Dermis blood vessel endothelial cell (primary cell): ENCODE measurements at places on chromosomes 4 and X. TPM values are rescaled to one million over a fixed set of nuclear protein-coding genes. Genes with fewer than 3 reads are reported as not detected.

- no peak for DNase-seq
Measured at GRCh38 chr4:80085081-80085480, 12.1 kb upstream of the ANTXR2 start.

GRCh38 chr4:11564021-11564420 lies 135.3 kb upstream of the HS3ST1 start:
- no peak for DNase-seq

- DNase-seq = peak; percentile 19
Measured at GRCh38 chr4:118033148-118034052, 886 bp upstream of the NDST3 start.

DNA sequence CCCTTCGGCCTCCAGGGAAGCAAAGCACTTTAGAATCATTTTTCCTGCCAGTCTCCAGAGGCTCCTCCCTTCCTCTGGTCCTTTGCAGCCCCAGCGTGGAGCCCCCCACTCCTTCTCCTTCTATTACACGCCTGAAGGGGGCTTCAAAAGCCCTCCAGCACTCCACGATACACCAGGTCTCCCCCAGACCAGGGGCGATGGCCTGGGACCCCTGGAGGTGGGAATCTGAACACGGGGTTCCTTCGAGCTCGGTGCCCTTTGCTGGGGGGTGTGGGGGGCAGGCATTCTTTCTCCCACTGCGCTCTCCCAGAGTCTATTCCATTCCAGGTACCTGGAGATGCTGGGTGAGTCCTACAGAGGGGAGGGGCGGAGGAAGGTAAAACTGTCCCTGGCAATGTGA lies 97.6 kb downstream of the HMX1 start:
- DNase-seq = no peak

DNA sequence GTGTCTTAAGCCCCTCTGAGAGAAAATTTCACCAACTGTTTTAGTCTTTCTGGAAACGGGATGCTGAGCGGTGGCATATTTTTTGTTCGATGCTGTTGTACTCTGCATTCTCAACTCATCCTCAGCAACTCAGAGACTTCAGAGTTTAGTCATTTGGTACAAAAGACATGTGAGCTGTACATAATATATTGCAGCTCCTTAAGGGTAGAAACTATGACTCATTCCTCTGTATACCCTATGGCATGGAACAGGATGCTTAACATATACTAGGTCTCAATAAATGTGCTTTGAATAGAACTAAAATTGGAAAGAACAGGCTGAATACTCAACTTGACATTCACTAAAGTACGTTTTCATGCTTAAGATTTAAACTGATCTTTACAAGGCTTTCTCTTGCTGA lies 130.5 kb upstream of the SLITRK2 start:
- no peak for DNase-seq

DNA sequence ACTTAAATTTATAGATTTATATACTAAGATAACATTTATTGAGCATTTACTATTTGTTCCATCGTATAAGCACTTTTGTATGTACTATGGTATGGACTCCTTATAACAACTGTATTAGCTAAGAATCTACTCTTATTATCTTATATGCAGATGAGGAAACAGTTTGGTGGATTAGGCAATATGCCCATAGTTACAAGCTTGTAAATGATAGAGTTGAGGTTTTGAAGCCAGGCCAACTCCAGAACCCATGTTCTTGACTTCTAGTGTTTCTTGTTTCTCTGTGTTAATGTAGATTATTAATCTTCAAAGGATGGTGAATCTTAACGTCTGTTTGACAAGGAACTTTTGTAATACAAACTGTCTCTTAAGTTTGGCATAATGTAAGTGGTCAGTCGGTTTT lies 71.3 kb downstream of the STIM2 start:
- DNase-seq = no peak

- no peak for DNase-seq
Measured at GRCh38 chr4:16807355-16807754, 91.1 kb downstream of the LDB2 start.

GRCh38 chrX:78387364-78387763 lies 60.0 kb upstream of the CYSLTR1 start:
- DNase-seq = no peak

DNA sequence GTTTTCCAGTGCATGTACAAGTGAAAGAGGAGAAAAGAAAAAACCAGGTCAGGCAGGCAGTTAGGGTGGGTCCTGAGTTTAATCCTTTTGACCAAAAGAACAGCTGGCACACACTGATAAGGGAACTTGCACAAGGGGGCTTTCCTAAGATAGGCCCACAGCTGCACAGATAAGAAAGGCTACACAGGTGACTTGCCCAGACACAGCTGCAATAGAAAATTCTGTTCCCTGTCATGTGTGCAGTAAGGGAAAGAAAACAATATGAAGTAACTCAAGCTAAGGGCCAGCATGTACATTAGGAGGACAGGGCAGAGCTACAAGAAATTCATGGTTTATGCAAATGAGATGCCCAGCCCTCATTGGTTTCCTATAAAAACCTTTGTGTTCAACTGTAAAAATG lies 32.9 kb downstream of the LUZP4 start:
- no peak for DNase-seq

DNA sequence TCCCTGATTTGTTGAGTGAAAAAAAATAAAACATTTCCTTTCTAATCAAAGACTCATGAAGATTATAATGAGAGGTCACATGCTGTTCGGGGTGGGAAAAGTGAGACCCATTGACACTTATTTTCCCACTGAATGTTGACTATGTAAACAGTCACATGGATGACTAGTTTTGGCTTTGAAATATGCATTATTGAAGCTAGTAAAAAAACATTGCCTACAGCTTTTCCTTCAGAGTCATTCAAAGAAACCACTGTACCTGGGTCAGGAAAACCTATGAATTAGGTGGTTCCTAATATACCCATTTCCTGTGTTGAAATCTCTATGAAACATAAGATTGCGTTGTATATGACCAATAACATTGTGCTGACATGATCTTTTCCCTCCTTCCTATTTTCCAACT lies 251.2 kb downstream of the CFAP299 start:
- DNase-seq = no peak

The TLR1 gene
- 3.1 and 6.9 TPM in 2 replicates for total RNA-seq

The AFM gene
- total RNA-seq = not detected in 2 replicates

The FAM199X gene
- total RNA-seq = 27.4 and 32.7 TPM in 2 replicates

The SSX3 gene
- total RNA-seq = not detected in 2 replicates

The PABPC1L2B gene
- total RNA-seq = not detected in 2 replicates
